ENCODE measurements at places on chromosomes 13 and 19.

DNA sequence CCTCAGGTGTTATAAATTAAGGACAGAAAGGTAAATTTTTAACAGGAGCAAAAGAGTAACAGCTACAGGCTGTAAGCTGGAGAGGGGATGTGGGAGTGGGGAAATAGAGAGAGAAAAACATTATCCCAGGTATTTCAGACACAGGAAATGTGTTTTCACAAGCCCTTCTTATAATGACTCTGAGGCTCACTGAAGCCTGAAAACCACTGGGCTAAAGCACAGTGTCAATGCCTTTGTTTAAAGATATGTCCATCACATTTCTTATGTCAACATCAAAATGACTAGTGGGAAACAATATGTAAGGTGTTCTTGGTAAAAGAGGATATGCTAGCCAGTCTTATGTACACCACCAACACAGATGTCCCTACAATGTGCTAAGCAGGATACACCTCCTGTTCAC lies 365.9 kb downstream of the FGF14 start:
- DNase-seq = no peak

DNA sequence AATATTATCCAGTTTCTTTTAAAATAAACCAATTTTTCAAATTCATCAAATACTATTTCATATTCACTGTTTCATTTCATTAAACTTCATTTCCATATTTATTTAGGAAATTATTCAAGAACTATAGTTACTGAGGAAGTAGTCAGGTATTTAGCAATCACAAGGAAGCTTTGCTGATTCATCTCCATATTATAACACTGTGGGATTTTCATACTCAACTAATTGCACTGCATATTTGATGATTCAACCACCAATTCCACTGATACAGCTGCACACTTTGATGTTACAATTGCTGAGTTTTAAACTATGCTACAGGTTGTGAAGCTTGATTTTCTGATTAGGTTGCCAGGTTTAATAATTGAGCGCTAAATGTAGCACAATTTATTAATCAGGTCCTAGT lies 556.8 kb upstream of the SLITRK1 start:
- no peak for DNase-seq

GRCh38 chr19:47631681-47632446 lies 22.9 kb downstream of the BICRA start:
- no peak for DNase-seq

DNA sequence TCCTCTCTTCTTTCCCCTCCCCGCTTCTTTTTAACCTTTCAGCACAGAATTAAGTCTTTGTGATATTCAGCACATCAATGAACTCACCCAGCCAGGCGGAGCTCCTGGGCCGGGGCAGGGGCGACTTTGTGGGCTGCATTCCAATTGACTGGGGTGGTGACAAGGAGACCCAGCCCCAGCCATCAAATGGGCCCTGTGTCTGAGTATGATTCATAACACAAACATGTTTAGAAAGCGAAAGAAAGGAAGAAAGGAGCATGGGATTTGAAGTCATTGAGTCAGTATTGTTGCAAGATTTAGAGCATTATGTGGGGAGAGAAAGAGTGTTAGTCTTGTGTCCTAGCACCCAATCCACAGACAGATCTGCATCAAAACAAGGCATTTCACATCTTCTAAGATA lies 185.3 kb downstream of the LHFPL6 start:
- no peak for DNase-seq

DNA sequence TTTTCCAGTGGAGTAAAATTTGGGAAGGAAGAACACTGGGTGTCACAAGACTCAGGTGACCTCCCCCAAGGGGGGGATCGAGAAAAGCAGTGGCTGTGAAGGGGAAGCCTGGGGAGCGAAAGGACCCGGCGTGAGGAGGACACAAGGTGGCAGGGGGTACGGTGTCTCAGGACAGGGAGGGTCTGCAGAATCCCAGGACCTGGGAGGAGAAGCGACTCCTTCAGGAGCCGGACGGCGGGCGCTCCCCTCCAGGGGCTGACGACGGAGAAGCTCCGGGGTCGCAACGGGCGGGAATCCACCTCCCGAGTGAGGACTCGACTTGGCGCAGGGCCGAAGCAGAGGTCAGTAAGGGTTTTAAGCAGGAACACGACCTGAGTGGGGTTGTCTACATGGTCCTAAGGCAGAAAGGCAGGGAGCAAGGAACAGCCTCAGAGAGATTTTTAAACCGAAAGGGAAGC lies 529 bp downstream of the ZNF836 start:
- DNase-seq = no peak

GRCh38 chr13:71046360-71047079 lies 820.5 kb downstream of the DACH1 start:
- no peak for DNase-seq

DNA sequence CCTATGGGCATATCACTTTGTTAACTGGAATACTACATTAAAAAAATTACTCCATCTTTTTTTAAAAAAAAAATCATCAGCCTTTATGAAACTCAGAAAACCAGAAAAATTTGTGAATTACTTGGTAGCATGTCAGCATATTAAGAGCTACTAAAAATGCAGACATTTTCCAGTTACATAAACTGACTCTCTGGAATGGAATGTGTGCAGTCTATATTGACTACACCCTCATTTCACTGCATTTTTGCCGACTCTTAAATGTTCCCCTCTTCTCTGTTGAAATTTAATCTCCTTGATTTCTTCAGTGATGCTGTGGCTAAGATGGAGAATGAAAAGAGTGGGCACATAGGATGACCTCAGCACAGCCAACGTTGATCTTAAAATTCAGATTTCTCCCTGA lies 393.8 kb downstream of the ITGBL1 start:
- no peak for DNase-seq

GRCh38 chr13:110257408-110257807 lies 49.5 kb downstream of the COL4A1 start:
- DNase-seq = no peak

GRCh38 chr19:51292971-51293370 lies 18.5 kb upstream of the IGLON5 start:
- no peak for DNase-seq

DNA sequence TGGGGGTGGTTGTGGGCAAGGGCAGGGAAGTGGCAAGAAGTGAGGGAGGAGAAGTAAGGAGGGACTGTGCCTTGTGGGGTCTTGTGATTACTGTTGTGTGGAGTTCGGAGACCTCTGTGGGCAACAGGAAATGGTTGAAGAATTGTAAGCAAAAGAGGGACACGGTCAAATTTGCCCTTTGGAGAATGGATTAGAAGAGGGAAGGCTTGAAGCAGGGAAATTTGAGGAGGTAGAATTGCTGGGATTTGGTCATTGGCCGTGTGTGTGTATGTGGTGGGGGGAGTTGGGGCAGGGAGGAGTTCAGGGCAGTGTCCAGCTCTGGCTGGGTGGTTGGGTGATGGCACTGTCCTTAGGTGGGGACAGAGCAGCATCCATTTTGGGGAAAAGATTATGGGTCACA lies 3.6 kb downstream of the WASF3 start:
- DNase-seq = no peak

GRCh38 chr19:54572696-54573311 lies 786 bp upstream of the LILRA2 start:
- no peak for DNase-seq

GRCh38 chr19:35336166-35336955 lies 7.4 kb downstream of the CD22 start:
- no peak for DNase-seq

DNA sequence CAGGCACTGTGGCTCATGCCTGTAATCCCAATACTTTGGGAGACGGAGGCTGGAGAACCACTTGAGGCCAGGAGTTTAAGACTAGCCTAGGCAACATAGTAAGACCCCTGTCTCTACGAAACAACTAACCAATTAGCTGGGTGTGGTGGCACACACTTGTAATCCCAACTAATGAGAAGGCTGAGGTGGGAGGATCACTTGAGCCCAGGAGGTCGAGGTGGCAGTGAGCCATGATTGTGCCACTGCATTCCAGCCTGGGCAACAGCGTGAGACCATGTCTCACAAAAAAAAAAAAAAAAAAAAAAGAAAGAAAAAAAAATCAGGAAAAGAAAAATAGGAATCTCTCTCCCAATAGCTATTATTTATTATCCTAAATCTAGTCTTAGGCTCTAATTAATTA lies 56.8 kb upstream of the UBAC2 start:
- DNase-seq = no peak

DNA sequence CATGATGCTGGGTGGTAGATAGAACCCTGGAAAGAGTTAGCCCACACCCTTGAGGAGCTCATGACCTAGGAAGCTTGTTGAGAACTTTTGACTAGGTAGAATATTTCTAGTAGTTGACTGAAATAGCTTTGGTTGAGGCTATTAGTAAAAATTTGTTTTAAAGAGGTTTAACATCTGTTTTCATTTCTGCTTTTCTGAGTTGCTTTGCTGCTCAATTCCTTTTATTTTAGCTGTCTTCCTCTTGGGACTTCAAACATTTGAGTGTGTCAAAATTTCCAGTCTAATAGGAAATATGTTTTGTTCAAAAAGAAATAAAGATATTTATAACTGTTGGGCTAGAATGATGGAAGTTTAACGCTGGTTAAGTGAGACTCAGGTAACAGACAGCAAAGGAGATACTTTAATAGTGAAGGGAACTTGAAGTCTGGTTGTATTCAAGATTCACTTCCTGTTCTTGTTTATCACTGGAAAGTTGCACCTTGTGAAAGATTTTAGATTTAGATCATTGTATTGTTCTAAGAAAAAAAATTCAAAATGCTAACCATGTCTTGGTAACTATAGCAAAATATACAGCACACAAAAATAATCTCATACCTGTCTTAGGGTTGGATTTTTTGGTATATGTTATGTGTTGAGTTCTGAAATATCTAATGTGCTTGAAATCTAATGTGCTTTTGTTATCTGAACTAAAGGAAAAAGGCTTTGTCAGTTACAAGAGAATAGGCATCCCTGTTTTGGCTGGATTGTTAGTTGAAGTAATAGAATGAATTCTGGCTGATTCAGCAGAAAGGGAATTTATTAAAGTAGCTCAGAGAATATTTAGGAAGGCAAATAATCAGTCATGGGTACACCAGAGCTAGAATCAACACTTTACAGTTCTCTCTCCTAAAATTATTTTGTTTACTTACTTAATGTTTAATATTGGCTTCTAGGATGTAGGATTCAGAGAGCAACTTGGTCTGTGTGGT lies 24.4 kb upstream of the GPR18 start:
- no peak for DNase-seq

DNA sequence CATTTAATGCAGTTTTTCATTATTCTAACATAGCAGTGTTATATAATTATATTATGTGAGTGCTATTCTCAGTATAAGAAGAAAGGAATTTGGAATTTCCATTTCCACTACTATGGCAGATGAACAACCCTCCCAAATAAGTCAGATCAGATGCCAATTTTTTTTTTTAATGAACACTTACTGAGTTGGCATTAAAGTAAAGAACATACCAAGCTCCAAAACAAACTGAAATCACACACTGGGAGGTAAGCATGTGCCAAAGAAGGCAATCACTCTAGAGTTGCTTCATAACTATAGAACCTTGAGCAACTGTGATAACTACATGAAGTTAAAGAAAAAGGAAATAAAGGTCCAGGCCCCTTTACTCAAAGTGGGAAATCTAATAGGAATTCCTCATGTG lies 90.3 kb downstream of the RNF17 start:
- no peak for DNase-seq

- DNase-seq = no peak
These were observed 65.8 kb downstream of the MLLT1 start for GRCh38 chr19:6213696-6214641.

DNA sequence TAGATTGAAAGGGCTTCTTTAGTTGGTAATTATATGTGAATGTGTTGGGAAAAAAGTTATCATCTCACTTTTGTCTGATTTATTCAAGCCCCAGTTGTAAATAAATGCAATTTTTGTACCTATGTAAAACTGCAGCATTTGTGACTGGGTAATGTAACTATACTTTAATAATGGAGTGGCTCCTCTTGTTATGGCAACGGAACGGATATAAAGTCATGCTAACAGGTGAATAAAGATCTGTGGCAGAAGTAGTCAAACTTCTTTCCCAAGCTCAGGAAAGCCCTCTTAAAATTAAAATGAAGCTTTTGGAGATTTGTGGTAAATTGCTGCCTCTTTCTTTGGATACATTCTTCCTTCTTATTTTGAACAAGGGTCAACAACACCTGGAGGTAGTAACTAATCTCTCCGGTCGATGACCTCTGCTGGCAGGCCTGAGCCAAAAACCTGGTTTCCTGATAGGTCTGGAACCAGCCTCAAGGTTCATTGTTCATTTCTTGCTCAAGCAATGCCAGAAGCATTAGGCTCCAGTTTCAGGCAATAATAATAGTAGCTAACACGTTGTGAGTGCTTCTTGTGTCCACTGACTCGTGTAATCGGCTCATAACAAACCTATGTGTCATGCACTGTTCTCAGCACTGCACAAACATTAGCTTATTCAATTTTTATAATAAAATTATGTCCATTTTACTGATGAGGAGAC lies 313.4 kb upstream of the DACH1 start:
- no peak for DNase-seq

GRCh38 chr19:19155495-19156219 lies 14.4 kb downstream of the MEF2B start:
- DNase-seq = no peak

DNA sequence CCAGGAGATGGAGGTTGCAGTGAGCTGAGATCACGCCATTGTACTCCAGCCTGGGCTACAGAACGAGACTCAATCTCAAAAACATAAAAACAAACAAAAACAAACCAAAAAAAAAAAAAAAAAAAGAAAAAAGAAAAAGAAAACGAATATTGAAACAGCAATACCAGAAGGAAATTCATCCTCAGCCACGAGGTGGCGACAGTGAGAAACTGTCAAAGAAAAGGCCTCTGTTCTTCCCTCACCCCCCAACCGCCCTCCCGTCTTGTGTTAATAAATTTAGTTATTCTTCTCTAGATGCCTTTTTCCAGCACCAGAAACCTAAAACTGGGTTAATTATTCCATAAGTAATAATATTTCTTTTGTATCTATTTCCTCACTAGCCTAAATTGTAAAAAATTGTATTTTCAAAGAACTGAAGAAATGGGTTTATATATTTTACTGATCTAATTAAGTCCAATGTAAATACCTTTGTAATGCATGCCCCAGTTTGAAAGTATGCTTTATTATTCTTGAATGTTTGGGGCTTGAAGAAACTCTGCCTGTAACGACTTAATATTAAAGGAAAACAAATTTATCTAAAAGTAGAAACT lies 38.6 kb downstream of the LIG4 start:
- DNase-seq = no peak

- peak; percentile 1 for DNase-seq
These were observed 69.7 kb upstream of the C13orf46 start for GRCh38 chr13:114043421-114044053.

GRCh38 chr13:103799028-103799427 lies 732.8 kb upstream of the SLC10A2 start:
- DNase-seq = no peak

GRCh38 chr19:13684021-13684420 lies 80.3 kb upstream of the MRI1 start:
- DNase-seq = peak; percentile 83

DNA sequence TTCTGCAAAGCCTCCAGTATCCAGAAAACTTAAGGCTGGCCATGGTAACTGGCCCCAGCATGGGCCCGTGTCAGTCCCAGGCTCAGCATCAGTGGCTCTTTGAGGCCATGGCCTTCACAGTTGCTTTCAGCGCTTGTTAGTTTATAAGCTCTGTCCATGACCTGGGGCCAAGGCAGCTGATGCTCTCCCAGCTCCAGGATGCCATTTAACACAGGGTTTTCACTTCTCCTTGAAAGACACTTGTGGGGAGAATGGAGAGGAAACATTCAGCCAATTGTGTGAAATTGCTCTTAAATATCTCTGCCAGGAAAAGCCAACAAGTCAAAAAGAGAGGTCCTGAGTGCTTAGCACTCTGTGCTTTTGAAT lies 321.3 kb downstream of the FOXO1 start:
- no peak for DNase-seq
